ENCODE measurements at places on chromosomes 3 and 15.

DNA sequence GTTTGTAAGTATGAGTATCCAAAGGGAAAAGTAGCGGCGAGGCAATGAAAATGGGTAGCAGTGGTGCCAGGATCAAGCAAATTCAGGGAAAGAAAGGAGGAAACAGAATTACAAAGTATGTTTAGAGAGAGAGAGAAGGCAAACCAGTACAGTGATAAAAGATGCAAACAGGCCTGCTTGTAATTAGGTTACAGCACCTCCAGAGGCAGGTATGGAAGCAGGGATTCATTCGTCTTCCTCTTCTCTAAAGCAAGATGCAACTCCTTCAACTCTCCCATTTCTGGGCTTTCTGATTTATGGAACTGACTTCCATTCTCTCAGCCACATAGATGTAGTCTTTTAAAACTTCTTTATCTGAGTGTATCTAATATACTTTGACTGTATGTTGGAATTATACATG lies 68.0 kb downstream of the CRYBG3 start:
- no peak for ATAC-seq

DNA sequence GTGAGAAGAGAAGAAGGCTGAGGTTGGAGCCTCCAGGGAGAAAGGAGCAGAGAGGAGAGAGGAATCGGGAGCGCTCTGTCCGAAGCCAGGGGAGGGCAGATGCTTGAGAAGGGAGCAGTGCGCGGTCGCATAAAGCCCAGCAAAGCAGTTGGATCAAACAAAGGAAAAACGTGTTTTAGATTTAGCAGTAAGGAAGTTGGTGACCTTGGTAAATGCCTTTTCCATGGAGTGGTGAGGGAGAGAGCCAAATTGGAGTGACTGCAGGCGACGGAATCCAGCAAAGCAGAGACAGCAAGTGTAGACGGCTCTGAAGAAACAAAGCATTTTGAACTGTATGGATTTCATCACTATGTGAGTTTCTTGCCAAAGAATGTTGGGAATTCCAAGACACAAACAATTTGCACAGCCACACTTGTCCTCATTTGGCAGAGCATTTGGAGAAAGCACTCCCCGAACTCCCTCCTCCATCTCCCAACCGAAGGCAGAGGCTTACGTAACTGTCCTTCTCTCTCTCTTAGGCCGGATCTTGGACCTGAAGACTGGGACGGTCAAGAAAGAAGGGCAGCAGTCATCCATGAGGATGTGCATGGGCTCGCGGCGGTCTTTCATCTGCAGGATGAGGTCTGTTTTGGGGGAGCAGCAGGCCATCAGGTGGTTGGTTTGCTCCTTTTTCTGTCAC lies 103.6 kb downstream of the ARNT2 start:
- no peak for ATAC-seq

GRCh38 chr15:42504631-42505030 lies 9.2 kb downstream of the SNAP23 start:
- no peak for ATAC-seq

GRCh38 chr3:167382155-167382554 lies 2.1 kb upstream of the ZBBX start:
- ATAC-seq, result no peak

- no peak for ATAC-seq
Measured at GRCh38 chr15:75134748-75135147, 66.9 kb upstream of the C15orf39 start.

DNA sequence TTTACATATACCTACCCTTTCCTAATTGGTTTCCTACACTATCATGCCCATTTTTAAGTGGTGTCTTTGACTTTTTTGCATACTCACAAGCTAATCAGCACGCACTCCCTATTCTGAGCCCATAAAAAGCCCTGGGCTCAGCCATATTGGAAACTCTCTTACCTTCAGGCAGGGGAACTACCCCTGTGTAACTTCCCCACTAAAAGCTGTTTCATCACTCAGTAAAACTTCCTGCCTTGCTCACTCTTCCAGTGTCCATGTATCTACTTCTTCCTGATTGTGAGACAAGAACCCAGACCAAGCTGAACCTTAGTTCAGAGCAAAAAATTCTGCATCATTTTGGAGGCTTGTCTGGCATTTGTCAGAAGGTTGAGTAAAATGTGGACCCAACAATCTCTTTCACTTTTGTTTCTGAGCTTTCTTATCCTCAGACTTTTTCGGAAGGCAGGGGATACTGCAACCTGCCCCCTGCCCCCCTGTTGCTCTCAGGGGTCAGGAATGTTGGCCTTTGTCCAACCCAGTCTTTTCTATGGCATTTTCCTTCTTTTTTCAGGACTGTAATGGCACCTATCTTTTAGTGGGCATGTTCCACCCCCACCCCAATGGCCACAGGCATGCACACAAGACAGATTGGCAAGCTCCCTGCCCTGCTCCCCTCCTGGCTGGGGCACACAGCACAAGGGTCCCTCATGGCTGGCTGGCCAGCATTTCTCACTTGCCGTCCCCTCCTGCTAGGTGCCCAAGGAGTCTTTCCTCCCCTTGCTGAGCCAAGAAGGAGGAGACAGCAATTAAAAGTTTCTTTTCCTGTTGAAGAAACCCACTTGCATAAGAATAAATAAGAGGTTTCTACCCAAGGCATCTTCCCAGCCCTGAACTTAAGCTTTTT lies 26.3 kb upstream of the TMEM45A start:
- ATAC-seq, result no peak

- no peak for ATAC-seq
Measured at GRCh38 chr3:52388348-52388821, 56.5 kb downstream of the SEMA3G start.

GRCh38 chr3:152858170-152858800 lies 23.4 kb downstream of the P2RY1 start:
- no peak for ATAC-seq

GRCh38 chr15:84112025-84112424 lies 123.5 kb upstream of the GOLGA6L4 start:
- ATAC-seq, result no peak

DNA sequence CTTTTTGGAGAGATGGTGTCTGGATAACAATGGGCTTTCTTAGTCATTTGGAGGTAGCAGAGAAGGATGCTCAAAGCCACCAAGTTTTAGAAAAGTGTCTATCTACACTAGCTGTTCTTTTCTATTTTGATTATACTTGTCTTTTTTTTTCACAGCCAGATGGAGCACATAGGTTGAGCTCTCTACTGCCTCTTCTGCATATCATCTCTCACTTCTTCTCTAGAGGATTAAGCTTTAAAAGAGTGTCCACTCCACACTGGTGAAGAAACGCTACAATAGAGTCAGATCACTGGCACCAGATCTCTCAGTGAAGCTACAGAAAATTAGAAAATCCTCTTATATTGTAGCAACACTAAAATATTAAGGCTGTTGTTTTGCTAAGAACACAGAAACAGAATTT lies 145.3 kb upstream of the MBNL1 start:
- ATAC-seq, result no peak

DNA sequence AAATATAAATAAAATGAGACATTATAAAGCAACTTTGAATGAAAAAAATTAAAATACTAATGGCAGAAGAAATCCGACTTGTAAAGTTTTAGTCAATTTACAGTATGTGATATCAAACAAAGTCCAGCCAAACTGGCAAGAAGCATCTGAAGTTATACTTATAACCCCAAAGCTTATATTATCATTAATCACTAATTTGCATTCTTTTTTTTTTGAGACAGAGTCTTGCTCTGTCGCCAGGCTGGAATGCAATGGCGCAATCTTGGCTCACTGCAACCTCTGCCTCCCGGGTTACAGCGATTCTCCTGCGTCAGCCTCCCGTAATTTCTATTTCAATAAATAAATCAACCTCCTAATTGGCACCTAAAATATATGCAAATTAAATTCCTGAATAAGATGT lies 80.1 kb downstream of the AQR start:
- ATAC-seq, result no peak

GRCh38 chr3:76943671-76944070 lies 96.2 kb upstream of the ROBO2 start:
- no peak for ATAC-seq

GRCh38 chr3:24242012-24242698 lies 252.5 kb downstream of the THRB start:
- ATAC-seq, result peak; percentile 17

GRCh38 chr3:33398410-33398809 lies 41.8 kb downstream of the UBP1 start:
- no peak for ATAC-seq

- ATAC-seq, result no peak
Measured at GRCh38 chr15:91864664-91865063, 11.2 kb downstream of the SLCO3A1 start.

DNA sequence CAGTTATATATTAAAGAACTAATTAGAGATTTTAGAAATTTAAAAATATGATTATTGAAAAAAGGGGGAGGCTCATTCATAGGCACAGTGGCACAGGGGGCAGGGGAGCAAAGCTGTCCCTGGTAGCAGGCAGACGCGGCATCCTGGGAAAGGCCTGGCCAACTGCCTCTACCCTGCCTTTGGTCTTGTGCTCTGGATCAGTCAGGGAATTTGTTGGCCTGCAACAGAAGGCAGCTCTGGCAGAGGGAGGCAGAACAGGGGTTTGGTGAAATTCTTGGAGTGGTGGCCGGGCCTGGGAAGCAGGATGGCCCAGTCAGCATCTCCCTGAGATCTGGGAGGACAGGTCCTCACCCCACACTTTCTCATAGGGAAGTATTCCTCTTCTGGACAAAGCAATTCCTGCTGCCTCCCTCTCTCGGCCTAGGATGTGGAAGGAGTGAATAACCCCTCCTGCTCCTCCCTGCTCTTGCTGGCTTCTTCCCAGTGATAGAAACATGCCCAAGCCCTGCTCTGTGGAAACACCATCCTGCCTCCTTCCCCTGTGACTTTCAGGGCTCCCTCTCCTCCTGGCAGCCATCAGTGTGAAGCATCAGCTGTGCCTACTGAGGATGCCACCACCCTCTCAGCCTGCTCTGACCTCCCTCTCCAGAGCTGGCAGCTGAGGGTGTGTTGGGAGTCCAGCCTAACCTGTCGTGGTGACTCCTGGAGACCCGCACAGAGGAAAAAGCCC lies 26.9 kb downstream of the PRR20G start:
- no peak for ATAC-seq

DNA sequence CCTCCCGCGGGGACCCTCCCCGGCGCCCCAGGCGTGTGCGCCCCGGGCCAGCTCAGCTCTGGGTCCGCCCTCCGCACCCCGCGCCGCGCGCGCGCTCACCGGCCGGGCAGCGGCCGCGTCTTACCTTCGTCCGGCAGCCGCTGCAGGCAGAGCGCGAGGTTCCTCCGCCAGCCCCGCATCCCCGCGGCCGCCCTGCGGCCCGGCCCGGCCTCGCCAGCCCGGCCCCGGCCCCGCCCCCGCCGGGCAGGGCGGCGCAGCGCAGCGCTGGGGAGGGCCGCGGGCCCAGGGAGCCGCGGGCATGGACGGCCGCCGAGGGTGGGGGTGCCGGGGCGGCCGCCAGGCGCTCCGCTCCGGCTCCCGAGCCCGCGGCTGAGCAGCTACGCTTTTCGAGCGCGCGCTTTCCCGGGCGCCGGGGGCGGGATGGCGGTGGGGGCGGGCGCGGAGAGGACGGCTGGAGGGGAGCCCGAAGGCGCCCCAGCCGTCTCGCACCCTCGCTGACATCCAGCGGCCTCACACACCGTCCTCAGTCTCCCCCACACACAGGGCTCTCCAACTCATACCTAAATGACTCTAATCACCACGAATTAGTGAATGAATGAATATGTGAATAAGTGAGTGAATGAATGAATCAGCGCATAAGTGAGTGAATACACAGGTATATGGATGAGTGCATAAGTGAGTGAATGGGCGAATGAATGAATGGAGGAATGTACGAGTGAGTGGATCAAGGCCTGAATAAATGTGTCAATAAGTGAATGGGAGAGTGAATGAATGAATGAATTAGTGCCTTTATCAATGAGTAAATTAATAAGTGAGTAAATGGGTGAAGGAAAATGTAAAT lies 48.5 kb upstream of the CCDC174 start:
- peak; percentile 68 for ATAC-seq

DNA sequence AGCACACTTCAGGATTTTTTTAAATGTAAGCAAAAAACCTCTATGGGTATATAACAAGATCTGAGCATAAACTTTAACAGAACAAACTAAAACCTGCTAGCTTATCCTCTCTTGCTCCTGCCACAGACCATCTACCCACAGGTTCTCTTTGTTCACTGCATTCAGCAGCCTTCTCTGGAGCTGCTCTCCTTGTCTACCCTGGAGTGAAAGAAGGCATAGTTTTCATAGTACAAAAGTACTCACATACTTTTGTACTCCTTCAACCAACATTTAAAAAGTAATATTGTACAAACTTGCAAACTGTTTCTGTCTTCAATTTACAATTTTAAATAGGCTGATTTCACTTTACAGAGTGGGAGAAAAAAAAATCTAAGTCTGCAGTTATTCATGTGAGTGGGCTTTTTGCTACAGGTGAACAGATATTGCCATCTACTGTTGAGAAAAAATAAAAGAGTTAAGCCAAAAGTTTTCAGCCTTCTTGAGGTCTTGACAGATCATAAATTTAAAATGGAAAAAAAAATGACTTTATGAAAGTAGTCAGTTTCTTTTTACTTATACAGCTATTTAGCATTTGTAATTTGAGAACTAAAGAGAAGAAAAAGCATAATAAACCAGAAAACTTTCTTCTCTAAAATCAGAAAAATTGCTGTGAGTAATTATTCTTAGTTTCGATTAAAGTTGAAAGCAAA lies 20.4 kb downstream of the TERC start:
- ATAC-seq, result peak; percentile 48

DNA sequence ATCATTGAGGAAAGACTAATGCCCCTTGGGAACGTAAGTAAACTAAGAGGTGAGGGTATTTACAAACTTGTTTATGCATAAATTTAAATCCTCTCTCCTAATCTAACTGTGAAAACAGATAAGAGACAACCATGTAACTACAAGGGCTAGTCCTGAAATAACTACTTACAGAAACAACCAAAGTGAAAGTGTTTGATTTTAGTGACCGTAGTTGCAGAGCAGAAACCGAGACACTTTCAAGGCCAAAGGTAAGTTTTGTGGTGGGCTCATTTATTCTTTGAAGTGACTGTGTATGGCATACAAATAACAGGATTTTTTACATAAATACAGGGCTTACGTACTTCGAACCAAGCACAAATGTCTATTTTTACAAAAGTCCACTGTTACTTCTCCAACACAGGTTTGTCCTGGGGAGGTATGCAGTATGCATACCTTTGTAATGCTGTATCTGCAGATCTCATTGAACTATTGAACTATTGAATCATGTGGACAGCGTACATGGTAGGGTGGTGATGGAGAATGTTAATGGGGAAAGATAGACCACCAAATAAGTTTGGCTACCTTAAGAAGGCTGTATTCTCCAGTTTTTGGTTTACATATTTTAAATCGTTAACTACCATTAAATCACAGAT lies 99.6 kb upstream of the RBMS3 start:
- no peak for ATAC-seq
